Activated T-cell treated with anti-CD3 and anti-CD28 coated beads, Interleukin-2, amount 50 U/mL, for 72 hours (primary cell): ENCODE measurements at places on chromosomes 5 and 9.

DNA sequence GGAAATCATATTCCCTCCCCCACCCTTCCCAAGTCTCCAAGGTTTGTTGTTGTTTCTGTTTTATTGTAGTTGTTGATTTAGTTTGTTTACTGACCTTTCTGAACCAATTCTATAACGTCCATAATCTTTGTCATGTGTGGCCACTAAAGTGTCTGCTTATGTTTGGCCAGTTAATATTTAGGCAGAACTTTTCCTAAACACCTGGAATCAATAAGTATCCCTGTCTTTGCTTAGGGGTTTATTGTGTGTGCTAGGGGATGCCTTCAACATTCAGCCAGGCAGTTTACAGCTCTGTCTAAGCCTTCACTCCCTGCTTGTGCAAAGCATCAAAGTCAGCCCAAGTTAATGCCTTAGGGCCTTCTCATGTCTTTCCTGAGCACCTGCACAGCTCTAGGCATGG lies 16.9 kb upstream of the LECT2 start:
- H3K27ac ChIP-seq, result no peak overlapping the region
- H3K36me3 ChIP-seq, result no peaks in the 10 kb centered on the region

DNA sequence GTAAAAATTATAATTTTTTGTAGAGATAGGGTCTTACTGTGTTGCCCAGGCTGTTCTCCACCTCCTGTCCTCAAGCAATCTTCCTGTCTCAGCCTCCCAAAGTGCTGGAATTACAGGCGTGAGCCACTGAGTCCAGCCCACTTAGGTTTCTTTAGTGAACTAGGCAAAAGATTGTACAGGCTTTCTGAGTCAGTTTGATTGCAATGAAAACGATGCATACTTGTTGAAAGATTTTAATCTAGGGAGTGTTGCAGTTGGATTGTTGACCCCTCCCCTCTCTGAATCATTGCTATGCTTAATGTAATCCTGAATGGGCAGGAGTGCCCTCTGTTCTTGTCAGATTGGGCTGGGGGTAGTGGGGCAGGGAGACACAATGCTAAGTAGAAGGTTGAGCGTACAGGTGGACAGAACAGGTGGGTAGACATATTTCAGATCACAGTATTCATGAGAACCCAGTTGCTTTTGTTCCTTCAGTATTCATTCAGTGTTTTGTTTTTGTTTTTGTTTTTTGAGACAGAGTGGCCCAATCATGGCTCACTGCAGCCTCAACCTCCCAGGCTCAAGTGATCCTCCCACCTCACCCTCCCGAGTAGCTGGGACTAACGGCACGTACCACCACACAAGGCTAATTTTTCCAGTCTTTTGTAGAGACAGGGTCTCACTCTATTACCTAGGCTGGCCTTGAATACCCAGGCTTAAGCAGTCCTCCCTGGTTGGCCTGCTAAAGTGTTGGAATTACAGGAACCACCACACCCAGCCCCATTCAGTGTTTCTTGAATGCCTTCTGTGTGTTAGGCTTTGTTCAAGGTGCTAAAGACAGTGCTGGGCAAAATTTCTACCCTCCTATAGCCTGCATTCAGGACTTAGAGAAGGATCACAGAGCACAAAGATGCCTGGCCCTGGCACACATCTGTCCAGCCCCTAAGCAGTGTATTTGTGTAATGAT lies 70.1 kb downstream of the KIAA1958 start:
- H3K27ac ChIP-seq, result no peak overlapping the region
- H3K27me3 ChIP-seq, result no peaks in the 10 kb centered on the region
- H3K36me3 ChIP-seq, result no peaks in the 10 kb centered on the region
- no peak for DNase-seq
- peaks cover 12% of the 10 kb centered on the region for H3K4me1 ChIP-seq

- no peak for DNase-seq
- H3K4me3 ChIP-seq, result no peak overlapping the region
- H3K27ac ChIP-seq, result no peak overlapping the region
These were observed 122.9 kb downstream of the OXCT1 start for GRCh38 chr5:41747301-41747700.

DNA sequence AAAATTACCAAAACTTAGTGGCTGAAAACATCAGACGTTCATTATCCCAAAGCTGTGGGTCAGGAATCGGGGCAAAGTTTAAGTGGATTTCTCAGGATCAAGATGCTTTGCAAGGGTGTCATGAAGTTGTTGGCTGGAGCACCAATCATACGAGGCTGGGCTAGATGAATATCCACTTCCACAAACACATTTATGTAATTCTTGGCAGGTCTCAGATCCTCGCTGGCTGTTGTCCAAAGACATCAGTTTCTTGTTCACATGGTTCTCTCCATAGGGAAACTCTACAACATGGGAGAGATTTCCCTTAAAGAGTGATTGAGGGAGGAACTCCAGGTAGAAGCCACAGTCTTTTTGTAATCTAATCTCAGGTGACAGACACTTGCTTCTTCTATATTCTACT lies 20.2 kb upstream of the CCDC192 start:
- H3K27me3 ChIP-seq, result no peaks in the 10 kb centered on the region
- no peaks in the 10 kb centered on the region for H3K36me3 ChIP-seq
- H3K4me1 ChIP-seq, result no peaks in the 10 kb centered on the region
- no peak overlapping the region for H3K27ac ChIP-seq
- DNase-seq, result no peak
